Glomerular endothelial cell (primary cell): ENCODE measurements at places on chromosomes 7 and 10. TPM values are rescaled to one million over a fixed set of nuclear protein-coding genes. Genes with fewer than 3 reads are reported as not detected.

Gene RAB19
- not detected in 2 replicates for total RNA-seq

Gene CPA4
- total RNA-seq, result 20.2 and 27.7 TPM in 2 replicates

Gene CYP2C19
- not detected in 2 replicates for total RNA-seq

Gene EFCAB10
- not detected in 2 replicates for total RNA-seq

Gene MICALL2
- 37.4 and 64.9 TPM in 2 replicates for total RNA-seq

Gene VAX1
- total RNA-seq, result not detected in 2 replicates

Gene SPDYE6
- total RNA-seq, result not detected in 2 replicates

Gene FBXL13
- 0.39 and 2.2 TPM in 2 replicates for total RNA-seq

Gene MPP7
- total RNA-seq, result 0.34 and 0.35 TPM in 2 replicates

Gene MLXIPL
- not detected in 2 replicates for total RNA-seq

Gene HIPK2
- total RNA-seq, result 46.7 and 69.4 TPM in 2 replicates

Gene CEP55
- 6.5 and 18.4 TPM in 2 replicates for total RNA-seq

Gene ABCB4
- 0.29 and 0.78 TPM in 2 replicates for total RNA-seq

Gene KCNIP2
- total RNA-seq, result 0.18 and 0.48 TPM in 2 replicates

Gene SYCE1
- total RNA-seq, result not detected in 2 replicates
